ENCODE measurements at places on chromosomes 7 and 10.

DNA sequence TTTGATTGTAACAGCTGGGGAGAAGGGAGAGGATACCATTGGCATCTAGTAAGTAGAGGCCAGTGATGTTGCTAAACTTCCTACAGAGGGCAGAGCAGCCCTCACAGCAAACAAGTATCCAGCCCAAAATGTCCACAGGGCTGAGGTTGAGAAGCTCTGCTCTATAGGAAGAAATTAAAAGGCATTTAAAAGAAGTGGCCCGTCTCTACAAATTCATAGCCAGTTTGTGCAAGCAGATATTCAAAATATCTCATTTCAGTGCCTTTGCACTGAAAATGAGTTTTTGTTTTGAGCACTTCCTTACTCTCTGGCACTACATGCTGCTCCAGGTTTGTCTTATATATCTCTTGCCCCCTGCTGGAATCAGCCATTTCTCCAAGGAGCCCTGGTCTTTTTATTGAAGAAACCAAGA lies 330.0 kb downstream of the BBS9 start:
- no peak for DNase-seq
- no peaks in the 10 kb centered on the region for H3K4me1 ChIP-seq
- H3K4me3 ChIP-seq: no peak overlapping the region
- peaks cover 3% of the 10 kb centered on the region for H3K27me3 ChIP-seq
- H3K27ac ChIP-seq: no peak overlapping the region

DNA sequence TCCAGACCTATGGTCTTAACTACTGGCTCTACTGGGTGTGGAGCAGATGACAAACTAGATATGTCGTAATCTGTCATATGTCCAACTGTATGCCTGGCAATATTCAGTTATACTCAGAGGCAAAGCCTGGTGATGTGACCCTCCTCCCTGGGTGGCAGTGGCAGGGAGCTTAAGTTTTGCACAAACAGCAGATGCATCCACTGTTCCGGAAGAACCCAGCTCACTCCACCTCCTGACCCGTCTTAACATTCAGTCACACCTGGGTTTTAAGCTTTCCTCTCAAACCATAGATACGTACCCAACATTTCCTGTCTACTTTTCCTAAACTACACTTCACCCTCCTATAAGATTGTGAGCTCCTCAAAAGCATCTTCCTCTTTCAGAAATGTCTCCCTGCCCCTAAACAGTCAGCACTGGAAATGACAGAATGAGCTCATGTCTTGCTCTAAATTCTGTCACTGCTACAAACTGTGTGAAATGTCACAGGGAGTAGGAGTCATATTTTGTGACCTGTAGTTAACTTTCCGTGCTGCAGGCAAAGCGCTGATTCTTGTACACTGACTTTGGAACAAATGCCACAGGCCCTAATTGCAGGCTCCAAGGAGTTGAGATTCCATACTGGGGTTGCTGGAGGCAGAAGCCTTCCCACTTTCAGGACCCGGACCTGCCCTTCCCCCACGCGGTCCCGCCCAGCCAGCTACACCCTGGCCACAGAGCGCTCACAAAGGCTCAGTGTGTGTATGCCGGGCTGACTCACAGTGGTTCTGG lies 23.9 kb downstream of the SCD start:
- peaks cover 41% of the 10 kb centered on the region for H3K4me1 ChIP-seq
- peak; percentile 44 for DNase-seq
- H3K27me3 ChIP-seq: no peaks in the 10 kb centered on the region
- peak overlapping the region; percentile 52 for H3K27ac ChIP-seq
- no peaks in the 10 kb centered on the region for H3K36me3 ChIP-seq
- H3K4me3 ChIP-seq: peak overlapping the region; percentile 49

GRCh38 chr10:124339119-124340032 lies 79.3 kb downstream of the OAT start:
- H3K4me3 ChIP-seq: no peak overlapping the region
- H3K27ac ChIP-seq: no peak overlapping the region
- H3K4me1 ChIP-seq: no peaks in the 10 kb centered on the region
- H3K36me3 ChIP-seq: no peaks in the 10 kb centered on the region

DNA sequence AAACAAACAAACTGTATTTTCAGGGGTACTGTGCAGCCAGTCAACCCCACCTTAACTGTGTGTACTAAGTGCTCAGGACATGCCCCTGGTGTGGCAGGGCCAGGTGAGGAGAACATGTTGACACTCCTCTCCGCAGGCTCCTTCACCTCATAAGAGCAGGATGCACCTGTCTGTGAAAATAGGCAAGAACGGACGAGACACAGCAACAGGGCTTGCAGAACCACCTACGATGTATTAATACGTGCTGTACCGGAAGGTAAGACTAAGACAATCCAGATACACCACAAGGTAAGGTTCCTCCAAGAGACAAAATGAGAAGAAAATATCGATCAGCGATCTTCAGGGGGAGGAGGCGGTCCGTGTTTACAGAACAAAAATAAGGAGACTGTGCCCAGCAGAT lies 65.8 kb upstream of the CAMK2B start:
- H3K4me3 ChIP-seq: no peak overlapping the region
- H3K27me3 ChIP-seq: no peaks in the 10 kb centered on the region
- peaks cover 95% of the 10 kb centered on the region for H3K36me3 ChIP-seq
- no peak for DNase-seq

DNA sequence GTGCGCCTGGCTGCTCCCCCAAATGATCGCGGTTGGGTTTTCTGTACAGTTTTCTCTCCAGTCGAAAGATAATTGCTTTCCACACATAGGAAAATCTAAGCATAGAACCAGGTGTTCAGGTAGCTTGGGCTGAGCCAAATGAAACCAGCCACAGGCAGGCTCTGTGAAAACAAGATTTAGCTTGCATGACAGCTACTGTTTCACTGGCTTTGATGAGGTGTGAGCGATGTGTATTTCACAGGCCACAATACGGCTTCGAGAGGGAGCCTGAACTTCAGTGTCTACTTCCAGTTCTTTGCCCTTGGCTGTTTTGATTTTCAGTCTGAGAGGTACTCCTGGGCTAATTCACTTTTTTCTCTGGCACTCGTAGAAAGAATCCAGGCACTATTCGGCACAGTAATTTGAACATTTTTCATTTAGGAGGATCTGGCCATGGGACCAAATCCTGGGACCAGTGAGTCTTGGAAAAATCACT lies 110.5 kb downstream of the JCAD start:
- no peak overlapping the region for H3K27ac ChIP-seq
- no peaks in the 10 kb centered on the region for H3K27me3 ChIP-seq
- H3K4me1 ChIP-seq: no peaks in the 10 kb centered on the region
- no peaks in the 10 kb centered on the region for H3K36me3 ChIP-seq
- no peak for DNase-seq

- H3K4me1 ChIP-seq: no peaks in the 10 kb centered on the region
- no peaks in the 10 kb centered on the region for H3K36me3 ChIP-seq
- no peak overlapping the region for H3K27ac ChIP-seq
- no peaks in the 10 kb centered on the region for H3K27me3 ChIP-seq
These were observed 5.2 kb downstream of the NOBOX start for GRCh38 chr7:144398291-144398690.

GRCh38 chr7:15609287-15609686 lies 47.5 kb upstream of the AGMO start:
- H3K4me3 ChIP-seq: no peak overlapping the region
- no peak overlapping the region for H3K27ac ChIP-seq
- H3K36me3 ChIP-seq: no peaks in the 10 kb centered on the region

GRCh38 chr10:59299933-59300332 lies 62.4 kb downstream of the FAM13C start:
- DNase-seq: no peak
- no peak overlapping the region for H3K27ac ChIP-seq
- no peaks in the 10 kb centered on the region for H3K27me3 ChIP-seq
- H3K4me1 ChIP-seq: no peaks in the 10 kb centered on the region
- H3K36me3 ChIP-seq: no peaks in the 10 kb centered on the region

DNA sequence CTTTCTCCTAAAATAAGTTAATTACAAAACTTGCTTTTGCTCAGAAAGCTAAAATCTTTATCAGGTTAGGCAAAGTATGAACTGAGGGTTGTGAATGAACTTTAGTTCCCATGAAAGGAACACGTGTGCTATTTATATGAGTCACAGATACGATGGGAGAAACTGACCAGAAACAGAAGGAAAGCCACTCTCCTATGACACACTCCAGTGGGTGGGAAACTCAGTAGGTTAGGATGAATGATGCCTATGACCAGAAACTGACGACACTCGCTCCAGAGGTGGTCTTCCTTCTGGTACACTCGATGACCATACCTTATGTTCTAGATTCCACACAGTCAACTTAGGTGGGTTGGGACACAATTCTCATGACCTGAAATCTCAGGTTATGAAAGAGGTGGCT lies 215.7 kb upstream of the INHBA start:
- H3K4me1 ChIP-seq: no peaks in the 10 kb centered on the region
- H3K36me3 ChIP-seq: no peaks in the 10 kb centered on the region
- DNase-seq: no peak
- H3K27ac ChIP-seq: no peak overlapping the region
- no peaks in the 10 kb centered on the region for H3K27me3 ChIP-seq

DNA sequence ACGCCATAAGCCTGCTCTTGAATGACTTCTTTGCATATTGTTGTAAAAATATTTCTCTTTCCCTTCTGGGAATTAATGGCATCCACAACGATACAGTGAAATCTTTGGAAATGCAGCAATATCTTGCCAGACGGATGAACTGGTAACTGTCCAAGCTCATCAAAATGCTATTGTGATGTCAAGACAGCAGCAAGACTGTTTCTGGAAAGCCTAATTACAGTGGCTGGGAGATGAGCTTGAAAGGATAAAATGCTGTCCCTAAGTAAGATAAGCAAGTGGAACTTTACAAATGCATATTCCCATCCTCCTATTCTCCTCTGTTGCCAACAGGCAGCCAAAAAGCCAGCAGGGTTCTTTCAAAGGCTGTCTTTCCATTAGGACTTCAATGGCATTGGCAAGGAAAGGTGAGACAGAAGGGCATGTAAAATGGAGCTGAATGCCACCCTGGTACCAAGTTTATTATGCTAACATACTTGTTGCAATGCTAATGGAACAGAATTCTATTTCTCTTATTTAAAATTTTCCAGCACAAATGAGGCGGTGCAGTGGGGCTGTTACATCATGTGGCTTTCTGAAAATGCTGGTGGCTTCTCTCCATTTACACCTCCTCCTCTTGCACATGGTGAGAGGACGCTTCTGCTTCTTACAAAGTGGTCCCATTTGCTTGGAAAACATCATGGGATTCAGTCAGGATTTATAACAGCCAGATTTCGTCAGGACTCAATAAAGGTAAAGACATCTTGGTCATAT lies 178.3 kb upstream of the PTER start:
- H3K4me1 ChIP-seq: no peaks in the 10 kb centered on the region
- no peak overlapping the region for H3K27ac ChIP-seq
- DNase-seq: no peak
- H3K4me3 ChIP-seq: no peak overlapping the region
- H3K36me3 ChIP-seq: no peaks in the 10 kb centered on the region

DNA sequence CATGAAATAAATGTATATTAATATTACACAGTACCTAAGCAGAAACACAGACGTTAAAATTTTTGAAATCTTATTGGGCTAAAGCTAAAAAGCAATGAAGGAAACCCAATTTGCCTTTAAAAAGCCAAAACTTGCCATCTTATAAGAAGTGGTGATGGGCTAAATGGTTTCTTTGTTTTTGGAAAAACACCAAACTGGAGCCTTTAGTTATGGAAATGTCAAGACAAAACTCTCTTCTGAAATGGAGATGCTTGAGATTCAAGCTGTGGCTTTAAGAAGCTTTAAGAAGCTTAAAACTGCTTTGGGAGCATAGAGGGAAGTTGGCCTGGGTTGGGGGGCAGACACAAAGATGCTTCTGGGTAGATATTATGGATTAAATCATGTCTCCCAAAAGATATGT lies 277.0 kb downstream of the GFRA1 start:
- no peak overlapping the region for H3K4me3 ChIP-seq
- H3K27ac ChIP-seq: no peak overlapping the region
- no peaks in the 10 kb centered on the region for H3K27me3 ChIP-seq
- DNase-seq: no peak

DNA sequence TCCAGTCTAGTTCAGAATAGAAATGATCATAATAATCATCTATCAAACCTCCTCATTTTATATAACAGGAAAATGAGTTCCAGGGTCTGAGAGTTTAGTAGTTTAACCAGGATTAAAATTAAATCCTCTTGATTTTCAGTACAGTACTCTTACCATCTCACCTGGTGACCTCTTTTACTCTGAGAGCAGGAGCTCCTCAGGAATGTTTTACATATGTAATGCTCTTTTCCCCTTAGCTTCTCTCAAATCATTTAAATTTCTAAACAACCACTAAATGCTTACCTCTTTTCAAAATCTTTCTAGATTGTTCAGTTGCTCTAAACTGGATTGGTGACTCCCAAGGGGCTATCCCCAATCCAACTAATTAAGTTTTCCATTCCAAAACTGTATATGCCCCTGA lies 10.2 kb upstream of the PPP3CB start:
- DNase-seq: no peak
- H3K4me1 ChIP-seq: no peaks in the 10 kb centered on the region
- no peaks in the 10 kb centered on the region for H3K27me3 ChIP-seq
- H3K4me3 ChIP-seq: no peak overlapping the region
- peaks cover 20% of the 10 kb centered on the region for H3K36me3 ChIP-seq

GRCh38 chr7:135200821-135201331 lies 10.4 kb downstream of the WDR91 start:
- no peak overlapping the region for H3K4me3 ChIP-seq
- H3K4me1 ChIP-seq: no peaks in the 10 kb centered on the region
- peaks cover 4% of the 10 kb centered on the region for H3K36me3 ChIP-seq
- no peak overlapping the region for H3K27ac ChIP-seq
- no peaks in the 10 kb centered on the region for H3K27me3 ChIP-seq

- no peak overlapping the region for H3K4me3 ChIP-seq
- no peaks in the 10 kb centered on the region for H3K4me1 ChIP-seq
- no peaks in the 10 kb centered on the region for H3K36me3 ChIP-seq
- DNase-seq: no peak
- no peaks in the 10 kb centered on the region for H3K27me3 ChIP-seq
These were observed 1140.9 kb downstream of the XPNPEP1 start for GRCh38 chr10:108782411-108782810.

GRCh38 chr10:8498881-8499280 lies 444.4 kb downstream of the GATA3 start:
- no peak overlapping the region for H3K4me3 ChIP-seq
- H3K27ac ChIP-seq: no peak overlapping the region
- no peak for DNase-seq
- H3K36me3 ChIP-seq: no peaks in the 10 kb centered on the region

DNA sequence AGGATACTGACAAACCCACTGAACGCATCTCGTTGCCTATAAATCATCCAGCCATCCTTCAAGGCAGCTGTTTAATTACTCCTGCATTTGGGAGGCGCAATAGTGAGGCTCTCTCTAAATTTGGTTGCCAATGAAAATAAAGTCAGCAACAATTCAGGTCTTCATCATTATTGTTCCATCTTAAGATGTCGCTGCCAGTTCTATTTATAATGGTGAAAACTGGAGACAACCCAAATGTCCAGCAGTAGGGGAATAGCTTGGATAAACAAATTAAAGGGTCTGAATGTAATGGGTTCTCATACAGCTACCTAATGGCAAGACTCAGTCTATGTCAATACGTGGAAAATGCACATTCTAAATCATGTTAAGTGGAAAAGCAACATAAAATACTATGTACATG lies 120.1 kb upstream of the PLXNA4 start:
- H3K4me1 ChIP-seq: no peaks in the 10 kb centered on the region
- no peaks in the 10 kb centered on the region for H3K27me3 ChIP-seq
- DNase-seq: no peak
